A549 treated with Hydrocortisone at 1 μM for 4 hours (cell line): ENCODE measurements at places on chromosomes 16 and 17. TPM values are rescaled to one million over a fixed set of nuclear protein-coding genes. Genes with fewer than 3 reads are reported as not detected.

CLEC19A gene
- 0.06 to 0.13 TPM (median 0.07 TPM) in 5 replicates for total RNA-seq

TVP23A gene
- total RNA-seq, result 0.08 to 0.18 TPM (median 0.13 TPM) in 5 replicates

CDRT15L2 gene
- not detected in 5 replicates for total RNA-seq

RASD1 gene
- 2.1 to 3.2 TPM (median 2.6 TPM) in 5 replicates for total RNA-seq

TMEM100 gene
- 0.06 to 0.15 TPM in 2 of 5 replicates, not detected in the others for total RNA-seq

CRISPLD2 gene
- total RNA-seq, result 3.0 to 4.4 TPM (median 3.5 TPM) in 5 replicates

TSPAN10 gene
- total RNA-seq, result 4.4 to 5.6 TPM (median 4.8 TPM) in 5 replicates

CACNG3 gene
- total RNA-seq, result not detected in 5 replicates

JPH3 gene
- total RNA-seq, result 1.9 to 2.5 TPM (median 1.9 TPM) in 5 replicates

SLC6A2 gene
- total RNA-seq, result 0.10 to 0.14 TPM (median 0.12 TPM) in 3 of 5 replicates, not detected in the others

KRT38 gene
- not detected in 5 replicates for total RNA-seq

KRTAP16-1 gene
- not detected in 5 replicates for total RNA-seq

PAGR1 gene
- total RNA-seq, result 38.6 to 43.2 TPM (median 40.7 TPM) in 5 replicates

SMARCD2 gene
- total RNA-seq, result 52.5 to 63.2 TPM (median 58.6 TPM) in 5 replicates

LYRM9 gene
- 1.2 to 2.1 TPM (median 1.7 TPM) in 5 replicates for total RNA-seq

JPT1 gene
- 670 to 830 TPM (median 736 TPM) in 5 replicates for total RNA-seq

MTSS2 gene
- 83.7 to 101 TPM (median 92.9 TPM) in 5 replicates for total RNA-seq

ZNF205 gene
- total RNA-seq, result 13.0 to 14.7 TPM (median 14.4 TPM) in 5 replicates
